ENCODE measurements at places on chromosomes 5 and 9. TPM values are rescaled to one million over a fixed set of nuclear protein-coding genes. Genes with fewer than 3 reads are reported as not detected.

DAB2IP gene
- total RNA-seq: 26.3 TPM

IFNA16 gene
- total RNA-seq: not detected

EIF4E1B gene
- not detected for total RNA-seq

GAS1 gene
- 86.5 TPM for total RNA-seq

SLC6A3 gene
- total RNA-seq: not detected

LHFPL2 gene
- total RNA-seq: 61.3 TPM

KIF12 gene
- 0.13 TPM for total RNA-seq

SLC34A3 gene
- total RNA-seq: 0.04 TPM

SLC25A46 gene
- 40.2 TPM for total RNA-seq

SH3TC2 gene
- total RNA-seq: 2.3 TPM

RNF14 gene
- 47.1 TPM for total RNA-seq

TXNDC8 gene
- not detected for total RNA-seq

FOXD1 gene
- 0.35 TPM for total RNA-seq

DBH gene
- not detected for total RNA-seq

CACNA1B gene
- 0.18 TPM for total RNA-seq

CD14 gene
- total RNA-seq: 32.1 TPM

ADAMTSL1 gene
- 25.0 TPM for total RNA-seq

SLC2A6 gene
- total RNA-seq: 0.44 TPM

CHSY3 gene
- 6.3 TPM for total RNA-seq

NTRK2 gene
- total RNA-seq: 35.6 TPM

PLAC8L1 gene
- 0.18 TPM for total RNA-seq

NUDT12 gene
- 14.0 TPM for total RNA-seq

SLC34A1 gene
- total RNA-seq: not detected

IFNA21 gene
- not detected for total RNA-seq

GABRA6 gene
- not detected for total RNA-seq

SOX30 gene
- 0.09 TPM for total RNA-seq

GABRA1 gene
- total RNA-seq: 0.13 TPM

PLCXD3 gene
- total RNA-seq: 0.09 TPM

KCTD16 gene
- total RNA-seq: 0.13 TPM

PCBD2 gene
- 8.9 TPM for total RNA-seq

CRHBP gene
- total RNA-seq: 1.2 TPM

DOK3 gene
- 2.7 TPM for total RNA-seq

PTPN3 gene
- 3.1 TPM for total RNA-seq

LCN1 gene
- total RNA-seq: not detected

SPAAR gene
- 0.89 TPM for total RNA-seq

PSAT1 gene
- 25.3 TPM for total RNA-seq

SEMA6A gene
- 32.7 TPM for total RNA-seq

KCNV2 gene
- total RNA-seq: not detected

PAEP gene
- not detected for total RNA-seq

PLEKHG4B gene
- total RNA-seq: 1.1 TPM

INSYN2B gene
- 0.04 TPM for total RNA-seq

WNT8A gene
- total RNA-seq: not detected

C9orf40 gene
- 2.9 TPM for total RNA-seq

PPIC gene
- total RNA-seq: 24.3 TPM

NR2F1-AS1 gene
- 3.8 TPM for total RNA-seq

ARID3C gene
- total RNA-seq: 0.09 TPM

ARL14EPL gene
- total RNA-seq: 0.09 TPM

PRDM9 gene
- not detected for total RNA-seq

C8G gene
- total RNA-seq: 0.58 TPM

CCL27 gene
- total RNA-seq: 0.31 TPM

SOHLH1 gene
- total RNA-seq: not detected

S100Z gene
- total RNA-seq: 0.09 TPM

KIF20A gene
- total RNA-seq: 17.8 TPM

ARHGAP26 gene
- total RNA-seq: 15.6 TPM

Data from muscle of leg (tissue), 16 donors.